Cortex of kidney (tissue), 1 donor: ENCODE measurements at places on chromosomes 16 and 17.

DNA sequence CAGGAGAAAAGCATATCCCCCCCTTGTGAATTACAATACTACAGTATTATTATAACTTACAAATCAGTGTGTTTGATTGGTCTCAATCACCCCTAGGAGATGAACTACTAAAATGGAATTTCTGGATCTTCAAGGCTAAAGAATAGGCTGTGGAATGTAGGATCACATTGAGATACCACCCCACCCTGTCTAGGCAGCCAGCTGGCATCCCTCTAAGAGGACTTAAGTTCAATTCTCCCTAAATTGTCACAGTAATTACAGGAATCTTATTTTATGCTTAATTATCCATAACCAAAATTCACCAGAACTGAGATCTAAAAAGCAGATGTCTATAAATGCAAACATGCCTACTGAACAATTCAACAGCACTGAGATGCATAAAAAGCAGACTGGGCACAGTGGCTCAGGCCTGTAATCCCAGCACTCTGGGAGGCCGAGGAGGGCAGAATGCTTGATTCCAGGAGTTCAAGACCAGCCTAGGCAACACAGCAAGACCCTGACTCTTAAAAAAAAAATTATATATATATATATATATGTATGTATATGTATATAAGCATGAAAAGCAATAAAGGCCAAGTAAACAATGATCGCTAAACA is 12.0 kb downstream of the AP1G1 start:
- no peak for DNase-seq

DNA sequence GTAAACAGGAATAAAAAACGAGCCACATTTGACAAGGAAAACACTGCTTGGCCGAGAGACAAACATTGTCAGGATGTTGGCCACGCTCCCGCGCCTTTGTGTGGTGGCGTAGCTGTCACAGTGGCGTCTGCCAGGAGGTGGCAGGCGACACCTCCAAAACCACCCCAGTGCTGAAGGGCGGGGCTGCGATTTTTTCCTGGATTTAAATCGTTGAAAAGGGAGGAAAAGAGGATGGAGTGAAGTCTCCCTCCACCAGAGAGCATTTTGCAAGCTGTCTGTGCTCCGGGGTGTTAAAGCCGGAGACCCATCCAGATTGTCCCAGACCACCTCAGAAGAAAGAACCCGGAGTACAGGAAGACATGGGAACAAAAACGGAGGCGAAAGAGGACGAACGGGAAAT is 12.7 kb downstream of the MRM3 start:
- no peak for DNase-seq

GRCh38 chr17:57965521-57966160 is 10.4 kb upstream of the CUEDC1 start:
- DNase-seq = no peak

GRCh38 chr17:29710520-29710884 is 87.8 kb upstream of the CORO6 start:
- no peak for DNase-seq

DNA sequence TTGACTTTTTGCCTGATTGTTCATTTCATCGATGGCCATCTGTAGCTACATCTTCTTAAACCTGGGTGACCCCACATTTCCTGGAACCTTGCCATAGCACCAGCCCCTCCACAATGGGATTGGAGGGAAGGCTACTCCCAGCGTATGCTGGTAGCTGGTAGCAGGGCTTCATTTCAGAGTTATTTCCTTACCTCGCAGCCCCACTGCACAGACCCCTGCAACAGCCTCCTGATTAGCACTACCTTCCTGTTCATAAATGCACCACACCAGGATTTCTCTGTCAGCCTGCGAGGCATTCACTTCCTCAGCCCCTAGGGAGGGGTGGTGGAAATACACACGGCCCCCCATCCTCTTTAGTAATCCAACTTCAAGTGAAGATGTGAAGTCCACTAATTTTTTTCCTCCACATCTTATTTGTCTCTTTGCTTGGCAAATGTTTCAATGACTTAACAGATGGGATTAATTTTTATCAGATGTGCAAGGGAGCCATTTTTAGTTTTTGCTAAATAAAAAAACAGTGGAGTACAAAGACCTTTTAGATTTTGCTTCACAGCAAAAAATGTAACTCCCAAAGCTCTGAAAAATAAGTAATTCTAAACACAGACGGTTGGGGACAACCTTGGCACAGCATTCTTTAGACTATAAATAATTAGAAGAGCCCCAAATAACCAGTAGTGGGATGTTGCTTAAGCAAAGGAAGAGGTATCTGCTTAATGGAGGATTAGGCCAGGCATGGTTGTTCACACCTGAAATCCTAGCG is 76.6 kb downstream of the CLEC16A start:
- no peak for DNase-seq

DNA sequence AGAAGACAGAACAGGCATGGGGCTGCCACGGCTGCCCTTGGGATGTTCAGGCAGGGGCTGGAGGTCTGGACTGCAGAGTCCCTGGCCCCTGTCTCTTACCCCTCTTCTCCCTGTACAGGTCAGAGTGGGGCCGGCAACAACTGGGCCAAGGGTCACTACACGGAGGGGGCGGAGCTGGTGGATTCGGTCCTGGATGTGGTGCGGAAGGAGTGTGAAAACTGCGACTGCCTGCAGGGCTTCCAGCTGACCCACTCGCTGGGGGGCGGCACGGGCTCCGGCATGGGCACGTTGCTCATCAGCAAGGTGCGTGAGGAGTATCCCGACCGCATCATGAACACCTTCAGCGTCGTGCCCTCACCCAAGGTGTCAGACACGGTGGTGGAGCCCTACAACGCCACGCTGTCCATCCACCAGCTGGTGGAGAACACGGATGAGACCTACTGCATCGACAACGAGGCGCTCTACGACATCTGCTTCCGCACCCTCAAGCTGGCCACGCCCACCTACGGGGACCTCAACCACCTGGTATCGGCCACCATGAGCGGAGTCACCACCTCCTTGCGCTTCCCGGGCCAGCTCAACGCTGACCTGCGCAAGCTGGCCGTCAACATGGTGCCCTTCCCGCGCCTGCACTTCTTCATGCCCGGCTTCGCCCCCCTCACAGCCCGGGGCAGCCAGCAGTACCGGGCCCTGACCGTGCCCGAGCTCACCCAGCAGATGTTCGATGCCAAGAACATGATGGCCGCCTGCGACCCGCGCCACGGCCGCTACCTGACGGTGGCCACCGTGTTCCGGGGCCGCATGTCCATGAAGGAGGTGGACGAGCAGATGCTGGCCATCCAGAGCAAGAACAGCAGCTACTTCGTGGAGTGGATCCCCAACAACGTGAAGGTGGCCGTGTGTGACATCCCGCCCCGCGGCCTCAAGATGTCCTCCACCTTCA is 11.7 kb downstream of the TUBB3 start:
- DNase-seq = no peak

- DNase-seq = no peak
Observed at GRCh38 chr17:67546578-67547527, 169.8 kb downstream of the PITPNC1 start.

- no peak for DNase-seq
Observed at GRCh38 chr16:86508947-86509758, 1.2 kb upstream of the FOXF1 start.

GRCh38 chr17:67018471-67019434 is 25.6 kb upstream of the CACNG1 start:
- DNase-seq = no peak

DNA sequence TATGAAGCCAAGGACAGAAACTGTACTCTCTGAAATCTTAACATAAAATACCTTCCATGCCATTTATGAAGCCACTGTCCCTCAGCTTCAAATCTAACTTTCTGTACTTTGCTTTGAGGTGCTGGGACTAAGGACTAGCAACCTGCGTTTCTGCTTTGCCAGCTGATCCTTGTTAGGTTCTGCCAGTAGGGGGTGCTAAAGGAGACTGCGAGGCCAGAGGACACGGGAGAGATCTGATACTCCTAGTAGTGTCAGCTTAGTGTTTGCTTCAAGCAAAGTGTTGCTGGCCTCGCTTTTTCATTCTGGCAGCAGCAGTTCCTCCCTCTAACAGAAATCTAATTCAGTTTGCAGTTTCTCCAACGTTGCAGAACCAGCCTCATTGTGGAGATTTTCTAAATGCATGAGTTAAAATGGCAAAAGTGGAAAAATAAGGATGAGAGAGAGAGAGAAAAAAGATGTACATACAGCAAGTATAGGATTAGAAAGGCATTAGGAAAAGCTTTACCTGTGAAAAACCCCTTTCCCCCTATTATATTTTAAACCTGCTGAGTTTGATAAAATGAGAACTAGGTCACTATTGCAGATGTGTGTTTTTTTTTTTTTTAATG is 297.5 kb downstream of the CA10 start:
- no peak for DNase-seq

DNA sequence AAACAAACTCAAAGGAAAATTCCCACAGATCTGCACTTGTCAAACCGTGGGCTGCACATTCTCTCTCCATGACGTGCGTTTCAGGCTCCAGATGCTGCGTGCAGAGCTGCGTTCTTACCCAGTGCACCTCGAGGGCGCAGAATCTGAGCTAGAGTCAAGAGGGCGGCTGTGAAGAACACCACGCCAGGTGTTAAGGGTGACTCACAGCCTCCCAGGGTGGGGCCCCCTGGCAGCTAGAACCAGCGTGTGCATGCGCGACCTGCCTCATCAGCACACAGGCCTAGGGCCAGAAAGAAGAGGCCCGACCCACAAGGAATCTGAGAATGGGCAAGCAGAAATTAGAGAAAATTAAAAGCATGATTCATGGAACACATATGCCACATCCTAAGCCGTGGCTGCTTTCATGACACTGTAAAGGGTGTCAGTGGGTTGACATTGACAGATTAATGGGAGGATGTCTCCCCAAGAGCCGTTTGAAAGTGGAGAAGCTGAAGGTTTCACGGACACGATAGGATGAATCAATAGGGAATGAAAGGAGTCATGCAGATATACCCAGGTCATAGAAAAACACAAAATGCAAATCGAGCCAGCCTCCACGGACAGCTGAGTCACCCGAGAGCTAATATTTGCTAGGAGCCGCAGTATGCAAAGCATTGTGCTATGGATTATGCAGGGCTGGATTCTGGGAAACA is 29.0 kb downstream of the MARCHF10 start:
- DNase-seq = no peak

DNA sequence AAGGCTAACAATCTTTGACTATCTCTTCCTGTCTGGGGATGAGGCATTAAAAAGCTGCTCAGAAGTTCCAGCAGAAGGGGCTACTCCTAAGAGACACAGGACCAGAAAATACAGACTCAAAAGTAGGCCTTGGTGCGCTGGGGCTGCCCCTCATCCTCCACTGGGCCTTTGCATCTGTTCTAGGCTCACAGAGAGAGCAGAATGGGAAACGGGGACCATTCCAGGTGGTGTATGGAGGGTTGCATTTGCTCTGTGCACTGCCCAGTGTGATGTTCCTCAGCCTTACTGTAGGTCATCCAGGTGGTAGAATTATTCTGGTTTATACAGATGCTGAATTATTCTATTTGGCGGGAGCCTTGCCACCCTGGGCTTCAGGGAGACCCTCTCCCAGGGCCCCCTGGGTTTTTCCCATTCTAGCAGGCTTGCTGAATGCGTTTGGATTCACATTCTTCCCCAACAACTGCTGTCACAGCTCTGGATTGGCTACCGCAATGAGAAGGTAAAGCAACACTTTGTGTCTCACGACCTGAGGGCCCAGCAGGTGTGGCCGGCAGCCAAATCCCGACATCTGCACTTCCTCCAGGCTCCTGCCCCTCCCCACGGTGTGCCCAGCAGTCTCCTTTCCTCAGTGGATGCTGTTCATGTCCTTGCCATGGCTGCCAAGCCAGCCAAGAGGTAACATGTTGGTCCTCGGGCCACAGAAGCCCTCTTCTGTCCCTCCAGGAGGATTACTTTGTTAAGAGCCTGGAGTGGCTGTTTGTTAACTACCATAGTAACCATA is 25.0 kb upstream of the ZNHIT3 start:
- DNase-seq = no peak

DNA sequence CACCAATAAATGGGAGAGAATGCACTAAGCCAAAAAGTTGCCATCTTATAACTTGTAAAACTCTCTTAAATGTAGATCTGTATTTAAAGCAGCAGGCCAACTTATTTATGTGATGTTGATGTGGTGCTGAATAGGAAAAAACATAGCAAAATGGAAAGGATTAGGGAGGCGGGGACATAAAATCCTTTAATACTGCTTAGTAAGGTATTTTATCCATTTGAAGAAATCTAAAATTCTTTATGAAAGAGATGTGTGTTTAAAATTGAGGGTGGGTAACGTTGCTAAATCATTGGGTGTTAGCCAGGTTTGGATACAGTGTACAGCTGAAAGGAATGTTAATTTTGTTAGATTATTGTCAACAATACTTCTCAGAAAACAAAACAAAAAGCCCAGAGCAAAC is 14.3 kb downstream of the SNTB2 start:
- no peak for DNase-seq

DNA sequence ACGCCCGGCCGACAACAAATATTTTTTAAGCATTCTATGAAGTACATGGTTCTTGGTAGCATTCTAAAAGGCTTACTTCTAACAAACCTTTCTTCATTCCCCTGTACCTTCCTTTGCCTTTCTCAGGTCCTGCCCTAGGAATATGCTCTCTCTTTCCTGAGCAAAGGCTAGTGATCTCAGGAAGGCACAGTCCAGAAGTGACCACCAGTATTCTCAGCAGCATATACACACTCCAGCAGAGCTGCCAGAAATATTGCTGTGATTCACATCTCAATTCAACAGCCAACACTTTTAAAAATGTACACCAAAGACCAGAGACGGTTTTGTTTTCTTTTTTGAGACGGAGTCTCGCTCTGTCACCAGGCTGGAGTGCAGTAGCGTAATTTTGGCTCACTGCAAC is 41.4 kb upstream of the ANKFY1 start:
- no peak for DNase-seq

DNA sequence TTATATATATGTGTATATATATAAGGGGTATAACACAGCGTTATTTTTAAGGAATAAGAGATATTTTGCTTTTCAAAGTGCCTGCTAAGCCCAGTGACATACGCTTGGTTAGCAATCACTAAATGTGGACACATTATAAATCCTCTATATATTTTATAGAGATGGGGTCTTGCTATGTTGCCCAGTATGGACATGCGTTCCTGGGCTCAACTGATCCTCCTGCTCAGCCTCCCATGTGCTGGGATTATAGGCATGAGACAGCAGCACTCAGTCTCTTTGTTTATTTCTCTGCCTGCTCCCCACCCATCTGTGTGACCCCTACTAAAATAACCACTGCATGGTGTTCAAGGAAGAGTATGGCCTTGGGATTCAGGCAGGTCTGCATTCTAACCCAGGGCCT is 63.4 kb downstream of the XYLT1 start:
- no peak for DNase-seq

DNA sequence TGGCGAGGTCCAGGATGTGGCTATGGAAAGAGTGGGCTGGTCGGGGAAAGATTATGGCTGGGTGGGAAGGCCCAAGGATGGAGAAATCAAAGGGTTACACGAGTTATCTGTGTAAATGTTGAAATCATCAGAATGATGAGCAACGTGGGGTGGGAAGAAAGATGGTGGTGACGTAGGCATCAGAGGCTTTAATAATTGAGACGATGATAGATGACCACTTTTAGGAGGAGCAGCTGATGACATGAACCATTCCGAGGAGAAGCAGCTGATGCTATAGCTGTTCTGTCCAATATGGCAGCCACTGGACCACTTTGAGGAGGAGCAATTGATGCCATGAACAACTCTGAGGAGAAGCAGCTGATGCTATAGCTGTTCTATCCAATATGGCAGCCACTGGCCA is 141.2 kb downstream of the USP31 start:
- no peak for DNase-seq

- DNase-seq = no peak
Observed at GRCh38 chr17:64472564-64472963, 23.6 kb downstream of the MILR1 start.
